ENCODE measurements at places on chromosomes 4 and X.

DNA sequence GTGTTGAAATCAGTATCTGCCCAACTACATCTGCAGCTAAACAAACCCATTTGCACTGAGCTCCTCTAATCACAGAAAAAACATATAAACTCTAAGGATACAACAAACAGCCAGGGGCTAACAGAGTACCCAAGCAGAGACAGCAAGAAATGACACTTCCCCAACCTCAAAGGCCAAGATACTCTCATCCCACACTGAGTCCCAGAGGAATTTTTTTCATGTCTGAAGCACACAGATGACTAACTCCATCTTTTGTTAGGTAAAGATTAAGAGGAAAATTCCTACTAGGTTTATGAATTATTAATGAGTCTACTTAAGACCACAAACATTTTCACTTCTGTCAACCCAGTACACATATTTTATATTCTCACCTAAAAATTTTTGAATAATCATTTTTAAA lies 31.6 kb downstream of the SEPSECS start:
- DNase-seq, result no peak

- DNase-seq, result no peak
Measured at GRCh38 chrX:47863187-47863586, 26.5 kb downstream of the ZNF81 start.

DNA sequence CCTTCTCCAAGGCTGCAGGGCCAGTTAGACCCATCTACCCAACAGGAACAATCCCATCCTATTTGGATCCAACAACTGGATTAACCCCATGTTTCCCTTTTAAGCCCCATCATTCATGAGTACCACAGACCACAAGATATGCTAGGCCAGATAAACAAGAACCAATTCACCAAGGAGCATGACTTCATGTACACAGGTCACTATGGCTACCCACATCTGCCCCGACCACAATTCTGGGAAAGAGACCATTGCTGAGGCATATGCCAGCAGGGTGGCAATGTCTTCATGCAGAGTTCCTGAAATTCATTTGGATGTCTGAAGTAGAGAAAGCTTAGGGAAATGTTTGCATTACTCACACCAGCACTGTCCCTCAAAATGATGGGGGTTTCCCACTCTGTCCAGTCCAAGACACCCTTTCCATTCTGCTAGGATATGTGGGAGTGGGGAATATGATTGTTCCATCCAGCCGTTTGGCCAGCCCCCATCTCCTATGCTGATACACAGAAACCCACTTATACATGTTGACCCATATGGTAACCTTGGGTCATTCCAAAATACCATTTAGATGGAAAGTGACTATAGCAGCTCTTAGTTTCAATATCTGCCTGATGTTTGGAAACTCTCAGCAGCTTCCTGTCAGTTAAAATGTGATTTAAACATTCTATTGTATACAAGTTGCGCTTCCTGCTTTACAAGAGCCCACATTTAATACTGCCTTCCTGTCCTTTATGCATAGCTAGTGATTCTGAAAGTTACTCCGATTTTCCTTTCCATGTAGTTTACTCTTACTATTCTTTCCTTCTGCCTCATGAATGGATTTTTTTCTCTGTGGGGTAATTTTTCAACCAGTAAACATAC lies 129.0 kb downstream of the AMMECR1 start:
- no peak for DNase-seq

- DNase-seq, result peak; percentile 16
Measured at GRCh38 chr4:87530868-87531267, 1.7 kb upstream of the SPARCL1 start.

DNA sequence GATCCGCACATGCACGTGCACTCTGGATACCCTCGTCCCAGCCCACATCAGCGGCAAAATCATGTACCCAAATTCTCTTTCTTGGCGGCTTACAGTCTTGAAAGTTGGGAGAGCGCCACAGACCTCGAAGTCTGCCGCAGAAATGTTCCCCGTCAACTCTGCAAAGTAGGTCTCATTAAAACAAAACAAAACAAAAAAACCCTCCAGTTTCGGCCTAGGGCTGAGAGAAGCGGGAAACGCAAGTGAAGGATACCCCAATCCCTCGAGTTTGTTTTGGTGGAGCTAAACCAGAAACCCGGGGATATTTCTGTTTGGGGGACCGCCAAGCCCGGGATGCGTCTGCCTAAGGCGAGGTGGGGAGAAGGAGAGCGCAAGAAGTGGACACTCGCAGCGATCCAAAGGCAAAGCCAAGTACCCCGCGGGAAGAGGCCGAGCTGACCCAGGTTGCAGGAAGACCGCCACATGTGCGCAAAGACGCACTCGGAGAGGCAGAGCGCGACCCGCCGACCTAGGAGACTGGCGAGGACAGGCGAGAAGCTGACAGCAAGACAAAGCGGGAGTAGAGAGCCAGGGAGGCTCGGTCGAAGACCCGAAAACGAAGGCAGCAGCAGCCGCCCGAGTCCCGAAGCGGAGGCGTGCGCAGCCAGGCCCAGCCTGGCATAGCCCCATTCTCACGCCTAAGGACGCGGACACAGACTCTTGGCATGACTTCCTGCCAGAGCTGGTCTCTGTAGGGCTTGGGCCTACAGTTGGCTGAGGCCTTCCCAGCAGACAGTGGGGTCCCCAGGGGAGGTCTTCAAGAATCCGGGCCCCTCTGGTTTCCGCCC lies 49.6 kb upstream of the BCOR start:
- no peak for DNase-seq

DNA sequence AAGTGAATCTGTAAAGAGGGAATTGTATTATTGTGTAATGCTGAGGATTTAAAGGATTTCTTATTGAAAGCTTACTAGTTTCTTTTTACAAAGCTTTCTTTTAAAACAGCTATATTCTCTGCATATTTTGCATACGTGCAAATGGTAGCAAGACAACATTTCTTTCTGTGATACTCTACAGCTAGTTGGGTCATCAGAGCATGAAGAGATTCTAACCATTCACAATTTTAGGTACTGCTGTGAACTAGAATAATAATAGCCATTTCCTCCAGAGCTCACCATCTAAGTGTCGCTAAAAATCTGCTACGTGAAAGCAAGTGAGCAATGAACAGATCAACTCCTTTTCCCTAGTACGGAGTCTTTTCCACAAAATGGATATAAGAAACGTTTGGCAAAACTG lies 37.3 kb downstream of the ARHGAP6 start:
- DNase-seq, result no peak

- DNase-seq, result no peak
Measured at GRCh38 chr4:106497271-106497670, 128.7 kb upstream of the GIMD1 start.

- no peak for DNase-seq
Measured at GRCh38 chr4:105283501-105283900, 136.8 kb downstream of the TET2 start.

DNA sequence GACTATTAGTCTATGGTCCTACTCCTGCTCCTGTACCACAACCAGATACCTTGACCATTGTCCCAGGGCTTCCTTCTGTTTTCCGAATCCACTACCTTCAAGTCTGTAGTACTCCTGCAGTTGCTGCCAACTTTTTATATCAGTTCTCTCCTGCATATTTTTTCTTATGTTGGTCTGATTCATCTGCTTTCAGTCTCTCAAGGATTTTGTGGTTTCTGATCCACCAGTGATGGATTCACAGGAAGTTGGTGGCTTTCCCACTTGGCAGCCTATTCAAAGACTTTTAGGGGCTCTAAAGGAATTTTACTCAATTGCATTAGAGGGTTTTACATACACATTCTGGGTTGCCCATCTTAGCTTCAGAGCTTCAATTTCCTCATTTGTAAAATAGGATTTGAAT lies 23.6 kb downstream of the KIF4A start:
- no peak for DNase-seq

DNA sequence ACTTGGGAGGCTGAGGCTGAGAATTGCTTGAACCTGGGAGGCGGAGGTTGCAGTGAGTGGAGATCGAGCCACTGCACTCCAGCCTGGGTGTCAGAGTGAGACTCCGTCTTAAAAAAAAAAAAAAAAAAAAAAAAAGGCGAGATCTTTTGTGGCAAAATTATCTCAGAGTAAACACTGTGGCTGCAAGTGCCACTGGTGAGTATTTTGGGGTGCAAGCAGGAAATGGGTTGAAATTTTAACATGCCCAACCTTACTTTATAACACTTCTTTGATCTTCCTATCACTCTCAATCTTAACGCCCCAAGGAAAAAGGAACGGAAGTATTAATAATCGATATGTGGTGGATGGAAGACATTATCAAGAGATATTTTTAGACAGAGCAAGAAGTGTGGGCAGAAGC lies 32.1 kb downstream of the SLC34A2 start:
- no peak for DNase-seq

- DNase-seq, result no peak
Measured at GRCh38 chr4:175378372-175378771, 433.7 kb downstream of the GPM6A start.

DNA sequence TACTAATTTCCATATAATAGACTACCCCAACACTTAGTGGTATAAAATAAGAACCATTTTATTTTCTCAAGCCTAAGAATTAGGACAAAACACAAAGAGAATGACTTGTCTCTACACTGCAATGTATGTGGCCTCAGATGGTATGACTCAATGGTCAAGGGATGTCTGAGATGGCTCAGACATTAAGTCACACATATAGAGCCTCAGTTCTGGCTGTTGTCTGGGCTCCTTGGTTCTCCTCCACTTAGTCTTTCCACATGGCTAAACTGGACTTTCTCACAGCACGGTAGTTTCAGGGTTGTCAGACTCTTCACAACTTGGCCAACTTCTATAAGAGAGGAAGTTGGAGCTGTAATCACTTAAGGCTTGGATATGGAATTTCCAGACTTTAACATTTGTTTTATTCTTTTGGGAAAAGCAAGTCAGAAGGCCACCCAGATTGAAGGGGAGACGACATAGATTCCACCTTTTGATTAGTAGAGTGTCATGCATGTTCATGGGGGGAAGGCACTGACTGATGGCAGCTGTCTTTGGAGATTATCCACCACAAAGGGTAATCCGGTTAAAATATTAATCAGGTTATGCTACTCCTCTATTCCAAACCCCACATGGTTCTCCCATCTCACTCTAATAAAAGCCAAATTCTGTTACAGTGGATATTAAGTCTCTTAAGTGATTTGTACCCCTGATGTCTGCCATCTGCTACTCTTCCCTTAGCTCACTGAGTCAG lies 9.4 kb downstream of the IL15 start:
- no peak for DNase-seq

DNA sequence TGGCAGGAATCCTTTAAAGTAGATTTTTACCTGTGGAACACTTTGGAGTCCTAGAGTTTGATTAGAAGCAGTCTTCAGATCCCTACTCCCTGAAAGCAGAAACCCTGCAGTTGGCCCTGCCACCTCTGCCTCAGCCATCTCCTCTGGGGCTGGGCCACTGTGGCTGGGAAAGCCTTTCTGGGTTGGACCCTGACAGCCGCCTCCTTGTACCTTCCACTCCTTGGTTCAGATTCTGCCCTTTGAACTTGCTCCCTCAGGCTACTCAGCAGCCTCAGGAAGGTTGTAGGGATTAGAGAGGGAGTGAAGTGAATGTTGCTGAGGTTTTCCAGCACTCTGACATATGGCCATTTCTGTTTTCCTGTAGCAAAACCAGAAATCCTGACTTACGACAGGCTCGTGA lies 65.5 kb downstream of the KIT start:
- DNase-seq, result no peak

DNA sequence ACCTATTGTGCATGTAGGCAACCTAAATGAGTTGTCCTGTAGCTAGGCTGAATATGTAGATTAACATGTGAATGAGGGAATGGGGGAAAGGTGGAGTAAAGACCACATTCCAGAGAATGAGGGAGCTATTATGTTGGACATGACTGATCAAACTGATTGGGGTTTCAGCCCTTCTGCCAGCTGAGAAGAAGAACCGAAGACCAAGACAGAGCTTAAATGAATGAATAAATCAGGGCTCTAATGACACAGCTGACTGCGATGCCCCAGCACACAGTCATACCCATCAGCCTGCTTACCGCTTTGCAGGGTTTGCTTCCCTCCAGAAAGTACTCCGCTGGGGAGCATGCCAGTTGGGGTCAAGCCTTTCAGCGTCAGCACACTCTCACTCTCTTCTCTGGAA lies 315.4 kb downstream of the PPP3CA start:
- DNase-seq, result no peak

DNA sequence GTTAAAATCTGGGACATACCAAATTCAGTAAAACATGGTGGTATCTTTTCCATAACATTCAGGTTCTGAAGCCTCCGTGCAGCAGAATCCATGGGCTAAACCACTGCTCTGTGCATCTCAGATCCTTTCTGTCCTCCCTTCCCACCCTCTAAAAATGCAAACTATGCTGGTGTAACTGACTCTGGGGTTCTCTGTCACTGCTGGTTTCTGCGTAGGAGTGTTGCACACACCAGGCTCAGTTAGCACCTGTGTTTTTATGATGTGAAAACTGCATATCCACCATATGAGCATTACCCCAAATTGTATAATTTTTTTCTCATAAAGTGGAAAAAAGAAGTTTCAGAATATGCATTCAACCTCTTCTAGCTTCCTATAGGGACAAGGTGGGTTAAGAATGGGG lies 22.4 kb upstream of the IL21 start:
- DNase-seq, result no peak

DNA sequence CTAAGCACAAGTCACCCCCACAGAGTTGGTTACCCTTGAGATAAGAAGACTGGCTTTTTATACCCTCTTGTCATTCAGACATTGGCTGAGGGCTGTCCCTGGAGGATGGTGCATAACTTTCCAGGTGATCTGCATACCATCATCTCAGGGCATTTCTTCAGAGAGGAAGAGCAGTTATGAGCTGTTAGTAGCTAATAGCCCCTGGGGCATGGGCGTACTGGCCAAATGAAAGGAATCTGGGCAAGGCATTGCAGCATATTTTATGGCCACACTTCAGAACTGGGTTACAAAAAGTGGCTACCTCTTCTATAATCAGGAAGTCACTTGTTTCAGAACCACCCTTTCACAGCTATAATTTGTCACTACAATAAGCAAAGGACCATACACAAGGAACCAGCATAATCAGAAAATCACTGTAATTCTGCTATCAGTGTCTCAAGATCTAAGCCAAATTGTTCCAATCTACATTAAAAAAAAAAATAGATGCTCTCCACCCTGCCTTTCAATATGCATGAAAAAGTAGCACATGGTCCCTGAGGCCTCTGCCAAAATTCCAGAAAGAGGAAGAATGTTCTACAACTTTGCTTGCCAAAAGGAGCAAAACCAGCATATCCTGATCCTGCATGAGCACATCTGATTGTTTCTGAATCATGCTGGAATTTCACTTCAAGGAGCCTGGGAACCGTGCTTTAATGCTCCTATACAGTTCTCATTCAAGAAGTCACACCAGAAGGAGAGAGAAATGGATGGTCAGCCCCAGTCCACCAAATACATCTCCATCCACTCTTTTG lies 92.0 kb downstream of the TMEM144 start:
- DNase-seq, result no peak

DNA sequence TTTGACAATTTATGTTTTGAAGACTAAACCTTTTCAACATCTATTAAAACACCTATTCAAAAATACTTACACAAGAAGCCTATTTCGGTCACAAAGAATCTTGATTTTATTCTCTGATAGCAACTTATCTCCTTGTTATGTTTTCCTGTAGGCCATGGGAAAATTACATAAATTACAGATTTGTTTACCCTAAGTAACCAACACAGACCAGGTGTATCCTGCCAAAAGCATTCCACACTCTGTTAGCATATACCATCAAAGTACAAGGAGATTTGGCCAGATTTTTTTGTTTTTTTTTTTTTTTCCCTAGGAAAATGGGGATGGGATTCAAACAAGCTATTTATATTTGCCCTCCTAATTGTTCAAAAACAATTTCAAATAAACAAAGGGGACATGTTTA lies 497.9 kb upstream of the MAGEB18 start:
- no peak for DNase-seq
